ENCODE measurements at places on chromosomes 16 and 17. TPM values are rescaled to one million over a fixed set of nuclear protein-coding genes. Genes with fewer than 3 reads are reported as not detected.

- no peaks in the 10 kb centered on the region for H3K27me3 ChIP-seq
- peaks cover 62% of the 10 kb centered on the region for H3K4me1 ChIP-seq
- no peak overlapping the region for H3K27ac ChIP-seq
- peak; percentile 41 for DNase-seq
- no peak overlapping the region for H3K4me3 ChIP-seq
- H3K36me3 ChIP-seq = no peaks in the 10 kb centered on the region
Observed at GRCh38 chr16:50261707-50262235, 4.6 kb upstream of the ADCY7 start.

- no peak for DNase-seq
- no peaks in the 10 kb centered on the region for H3K36me3 ChIP-seq
- no peaks in the 10 kb centered on the region for H3K27me3 ChIP-seq
- no peak overlapping the region for H3K27ac ChIP-seq
- peaks cover 51% of the 10 kb centered on the region for H3K4me1 ChIP-seq
- peak overlapping the region; percentile 20 for H3K4me3 ChIP-seq
Observed at GRCh38 chr17:59828478-59828760, 64.3 kb downstream of the TUBD1 start.

GRCh38 chr17:16527298-16527697, 35.3 kb upstream of the LRRC75A start:
- H3K27ac ChIP-seq = no peak overlapping the region
- peaks cover 33% of the 10 kb centered on the region for H3K27me3 ChIP-seq
- DNase-seq = no peak
- no peak overlapping the region for H3K4me3 ChIP-seq
- no peaks in the 10 kb centered on the region for H3K36me3 ChIP-seq

DNA sequence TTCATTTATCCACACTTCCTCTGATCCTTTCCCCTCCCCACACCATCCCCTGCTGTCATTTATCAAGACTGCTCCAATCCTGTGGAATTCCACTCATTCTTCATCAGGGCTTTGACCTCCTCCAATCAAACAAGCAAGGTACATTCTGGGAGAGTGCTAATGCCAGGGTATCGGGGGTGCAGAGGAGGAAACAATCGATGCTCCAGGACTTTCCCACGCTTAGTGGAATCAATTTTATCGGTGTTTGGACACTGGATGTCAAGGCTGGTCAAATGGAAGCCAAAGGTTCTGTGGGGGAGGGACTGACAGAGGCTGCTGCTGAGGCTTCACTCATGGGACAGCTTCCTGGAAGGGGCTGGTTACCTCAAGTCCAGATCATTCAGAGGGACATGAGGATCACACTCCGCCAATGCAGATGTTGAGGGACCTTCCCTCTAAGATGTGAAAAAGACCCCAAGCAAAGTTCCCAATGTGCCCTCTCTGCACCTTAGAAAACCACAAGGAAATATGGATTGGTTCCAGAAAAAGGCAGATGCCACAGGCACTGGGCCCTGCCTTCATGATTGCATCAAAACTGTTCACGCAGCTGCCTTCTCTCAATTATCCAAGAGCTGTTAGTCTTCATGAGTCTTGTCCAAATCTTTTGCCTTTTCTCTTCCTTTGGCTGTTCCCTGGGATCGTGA, 44.7 kb upstream of the SOX9 start:
- no peaks in the 10 kb centered on the region for H3K4me1 ChIP-seq
- H3K36me3 ChIP-seq = no peaks in the 10 kb centered on the region
- DNase-seq = no peak
- H3K27me3 ChIP-seq = no peaks in the 10 kb centered on the region
- H3K27ac ChIP-seq = no peak overlapping the region

Gene SLC46A1
- total RNA-seq = 14.6 TPM

GRCh38 chr16:8945626-8946296, 17.9 kb downstream of the USP7 start:
- no peaks in the 10 kb centered on the region for H3K27me3 ChIP-seq
- DNase-seq = no peak
- no peak overlapping the region for H3K4me3 ChIP-seq
- peaks cover 99% of the 10 kb centered on the region for H3K4me1 ChIP-seq

DNA sequence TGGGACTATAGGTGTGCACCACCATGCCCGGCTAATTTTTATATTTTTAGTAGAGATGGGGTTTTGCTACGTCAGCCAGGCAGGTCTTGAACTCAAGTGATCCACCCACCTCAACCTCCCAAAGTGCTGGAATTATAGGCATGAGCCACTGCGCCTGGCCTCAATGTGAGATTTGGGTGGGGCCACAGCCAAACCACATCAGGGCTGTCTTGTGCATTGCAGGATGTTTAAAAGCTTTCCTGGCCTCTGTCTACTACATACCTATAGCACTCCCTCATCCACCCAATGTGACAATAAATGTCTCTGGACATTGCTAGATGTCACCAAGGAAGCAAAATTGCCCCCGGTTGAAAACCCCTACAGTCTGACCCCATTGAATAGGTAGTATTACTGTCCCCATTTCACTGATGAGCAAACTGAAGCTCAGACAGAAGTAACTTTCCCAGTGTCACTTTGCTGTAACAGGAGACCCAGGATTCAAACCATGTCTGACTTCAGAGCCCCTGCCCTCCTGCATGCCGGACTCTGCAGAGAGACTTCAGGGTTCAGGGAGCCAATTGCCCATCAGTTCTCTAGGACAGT, 3.6 kb upstream of the MAP3K14 start:
- no peak overlapping the region for H3K4me3 ChIP-seq
- H3K36me3 ChIP-seq = no peaks in the 10 kb centered on the region
- H3K27ac ChIP-seq = peak overlapping the region; percentile 53
- no peaks in the 10 kb centered on the region for H3K27me3 ChIP-seq

DNA sequence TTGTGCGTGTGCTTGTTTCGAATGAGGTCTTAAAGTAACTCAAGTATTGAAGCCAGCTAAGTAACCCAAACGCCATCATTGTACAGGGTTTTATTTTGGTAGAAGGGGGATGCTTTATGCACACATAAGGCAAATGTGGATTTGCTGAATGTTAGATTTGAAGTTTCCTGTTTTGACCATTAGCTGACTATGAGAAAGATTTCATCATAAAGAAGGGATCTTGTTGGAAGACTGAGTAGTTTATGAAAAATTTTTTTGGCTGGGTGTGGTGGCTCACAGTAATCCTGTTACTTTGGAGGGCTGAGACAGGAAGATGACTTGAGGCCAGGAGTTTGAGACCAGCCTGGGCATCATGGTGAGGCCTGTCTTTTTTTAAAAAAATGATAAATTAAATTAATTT, 10.0 kb upstream of the ZFP3 start:
- no peak overlapping the region for H3K27ac ChIP-seq
- no peaks in the 10 kb centered on the region for H3K4me1 ChIP-seq
- DNase-seq = no peak
- no peaks in the 10 kb centered on the region for H3K27me3 ChIP-seq
- no peaks in the 10 kb centered on the region for H3K36me3 ChIP-seq

DNA sequence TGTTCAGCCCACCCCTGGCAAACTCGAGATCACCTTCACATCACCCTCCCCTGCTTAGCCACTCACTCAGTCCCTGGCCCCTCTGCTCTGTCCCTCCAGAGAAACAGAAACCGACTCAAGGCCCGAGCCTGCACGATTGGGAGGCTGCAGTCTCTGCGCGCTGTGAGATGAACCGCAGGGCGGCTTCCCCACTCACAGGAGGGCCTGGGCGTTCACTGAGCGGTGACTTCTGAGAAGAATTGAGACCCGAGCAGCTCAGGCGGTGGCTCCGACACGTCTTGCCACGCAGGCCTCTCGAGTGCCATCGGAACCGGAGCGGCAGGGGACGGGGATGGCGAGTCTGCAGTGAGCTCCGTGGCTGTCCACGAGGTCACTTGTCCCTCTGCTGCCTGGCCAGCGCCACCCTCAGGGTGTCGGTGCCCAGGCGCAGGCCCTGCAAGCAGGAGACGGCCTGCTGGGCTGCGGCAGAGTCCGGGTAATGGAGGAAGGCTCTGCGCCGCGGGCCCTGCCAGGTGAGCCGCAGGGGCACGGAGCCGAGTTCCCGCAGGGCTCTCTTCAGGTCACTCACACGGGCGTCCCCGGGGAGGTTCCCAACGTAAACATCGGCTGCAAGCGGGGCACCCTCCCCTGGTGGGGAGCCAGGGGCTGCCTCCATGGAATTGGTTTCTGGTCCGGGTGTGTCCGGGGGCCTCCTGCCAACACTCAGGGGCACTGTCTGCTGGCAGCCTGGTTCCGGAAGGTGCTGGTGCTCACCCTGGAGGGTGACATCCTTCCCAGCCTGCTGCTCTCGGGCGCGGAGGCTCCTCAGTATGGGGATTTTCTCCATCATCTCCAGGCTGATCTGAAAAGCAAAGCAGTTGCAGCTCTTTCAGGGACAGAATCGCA, 21.6 kb downstream of the FOXF1 start:
- no peaks in the 10 kb centered on the region for H3K27me3 ChIP-seq
- DNase-seq = no peak

DNA sequence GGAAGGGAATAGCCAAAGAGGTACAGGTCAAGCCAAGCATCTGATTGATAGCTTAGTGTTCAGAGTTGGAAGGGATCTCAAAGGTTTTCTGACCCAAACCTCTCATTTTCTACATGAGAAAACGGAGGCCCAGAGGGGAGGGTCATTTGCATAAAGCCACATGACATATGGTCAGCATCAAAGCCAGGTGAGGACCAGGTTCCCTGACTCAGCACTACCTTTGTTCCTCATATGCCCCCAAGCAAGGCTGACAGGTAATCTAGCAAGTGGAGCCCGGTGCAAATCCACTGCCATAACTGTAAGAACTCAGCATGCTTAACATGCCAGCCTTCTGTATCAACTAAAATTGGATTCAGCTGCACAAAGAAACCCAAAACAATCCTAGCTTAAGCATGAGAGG, 28.2 kb upstream of the CCL1 start:
- H3K4me3 ChIP-seq = no peak overlapping the region
- H3K4me1 ChIP-seq = no peaks in the 10 kb centered on the region
- no peak for DNase-seq
- H3K27me3 ChIP-seq = peaks cover 14% of the 10 kb centered on the region
- no peak overlapping the region for H3K27ac ChIP-seq

Gene CAMKK1
- 1.7 TPM for total RNA-seq

Gene AIPL1
- total RNA-seq = not detected

Gene LONP2
- total RNA-seq = 37.3 TPM

Gene NPW
- 0.55 TPM for total RNA-seq

Gene ACSM3
- total RNA-seq = 14.8 TPM

- H3K27me3 ChIP-seq = no peaks in the 10 kb centered on the region
- H3K4me1 ChIP-seq = no peaks in the 10 kb centered on the region
- H3K36me3 ChIP-seq = no peaks in the 10 kb centered on the region
- H3K4me3 ChIP-seq = no peak overlapping the region
Observed at GRCh38 chr16:75710344-75710743, 9.1 kb upstream of the DUXB start.

Data from stomach (tissue), 19 donors.